ENCODE measurements at places on chromosomes 7 and 10.

GRCh38 chr7:107048783-107049418 is 4.4 kb downstream of the PRKAR2B start:
- no peak for DNase-seq

GRCh38 chr10:35268791-35269257 is 67.5 kb upstream of the CCNY start:
- peak; percentile 86 for DNase-seq

GRCh38 chr7:96061844-96062243 is 260.1 kb downstream of the SLC25A13 start:
- DNase-seq = peak; percentile 68

GRCh38 chr7:140165422-140165821 is 11.4 kb downstream of the KDM7A start:
- no peak for DNase-seq

DNA sequence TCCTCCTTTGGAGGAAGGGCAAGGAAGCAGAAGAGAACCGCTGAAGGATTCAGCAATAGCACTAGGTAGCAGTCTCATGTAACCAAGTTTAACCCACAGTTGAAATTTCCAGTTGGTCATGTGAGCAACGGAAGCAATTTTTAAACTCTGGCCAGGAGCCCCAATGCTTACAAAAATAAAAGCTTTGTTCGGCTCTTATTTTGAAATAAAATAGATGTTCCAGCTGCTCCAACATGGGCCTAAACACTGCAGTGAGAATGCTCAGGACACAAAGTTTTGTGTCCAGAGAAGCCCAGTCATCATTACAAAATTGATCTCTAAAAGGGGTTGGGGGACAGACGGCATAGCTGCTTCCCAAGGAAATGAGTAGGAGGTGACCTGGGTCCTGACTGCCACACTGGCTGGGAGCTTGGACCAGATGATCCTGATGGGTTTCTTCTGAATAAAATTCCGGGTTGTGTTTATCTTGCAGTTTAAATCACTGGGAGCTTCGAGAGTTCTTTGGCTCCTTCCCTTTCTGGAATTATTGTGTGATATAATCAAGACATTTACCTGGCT is 452 bp upstream of the TMEM140 start:
- no peak for DNase-seq

DNA sequence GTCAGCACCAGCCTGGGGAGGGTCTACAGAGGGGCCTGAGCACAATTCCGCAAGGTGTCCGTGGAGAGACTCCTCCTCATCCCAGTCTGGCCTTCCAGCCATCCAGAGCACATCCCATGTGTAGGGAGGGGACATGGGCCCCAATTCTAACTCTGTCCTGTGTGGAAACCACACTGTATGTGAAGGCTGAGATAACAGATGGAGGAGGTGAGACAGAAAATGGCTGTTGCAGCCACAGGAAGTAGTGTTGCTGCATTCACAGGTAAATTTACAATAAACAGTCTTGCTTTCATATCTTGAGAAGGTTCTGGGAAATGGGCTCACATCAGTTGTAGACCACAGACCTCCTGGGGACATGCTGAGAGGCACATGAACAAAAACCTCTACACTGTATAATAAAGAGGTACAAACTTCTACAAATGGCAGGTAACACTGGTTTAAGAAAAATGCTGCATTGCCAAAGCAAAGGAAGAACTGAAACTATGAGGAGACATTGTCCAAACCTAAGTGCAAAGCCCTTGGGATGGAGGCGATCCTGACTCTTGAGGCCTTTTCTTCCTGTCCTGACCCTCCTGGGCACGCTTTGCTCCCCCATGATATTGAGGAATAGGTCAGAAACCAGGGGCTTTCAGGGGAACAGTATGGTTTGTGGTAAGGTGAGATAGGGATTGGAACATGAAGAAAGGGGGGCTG is 21.6 kb upstream of the GIMAP2 start:
- DNase-seq = no peak

DNA sequence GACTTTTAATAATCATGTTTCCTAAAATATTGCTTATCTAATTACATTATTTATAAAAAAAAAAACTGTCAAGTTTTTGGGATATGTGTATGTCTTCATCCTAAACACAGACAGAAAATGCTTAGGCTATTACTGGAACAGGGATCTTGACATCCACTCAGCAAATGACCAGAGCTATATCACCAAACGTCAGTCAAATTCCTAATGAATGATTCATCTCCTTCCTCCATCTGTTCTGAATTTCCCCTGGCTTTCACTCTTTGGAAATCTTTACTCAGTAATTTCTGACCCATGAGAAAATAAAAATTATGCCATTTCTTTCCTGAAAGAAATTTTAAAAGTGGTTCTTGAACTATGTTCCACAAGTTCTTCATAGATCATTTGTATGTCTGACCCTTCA is 552.4 kb upstream of the KCND2 start:
- peak; percentile 60 for DNase-seq

DNA sequence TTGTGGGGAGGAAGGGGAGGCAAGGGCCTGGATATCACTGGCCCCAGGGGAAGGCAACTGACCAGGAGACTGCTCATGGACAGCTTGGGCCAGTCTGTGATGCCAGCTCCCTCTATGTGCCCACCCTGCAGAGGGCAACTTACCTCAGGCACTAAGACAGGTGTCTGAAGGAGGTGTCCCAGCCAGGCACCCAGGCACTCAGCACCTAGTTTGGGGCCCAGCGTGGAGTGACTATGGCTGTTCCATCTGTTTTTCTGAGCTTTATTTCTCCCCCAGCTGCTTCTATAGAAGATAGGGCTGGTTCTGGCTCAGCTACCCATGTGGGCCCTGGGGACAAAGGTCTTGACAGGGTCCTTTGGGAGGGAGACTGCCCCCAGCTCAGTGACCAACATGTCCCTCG is 150.6 kb upstream of the PCBD1 start:
- DNase-seq = no peak

- no peak for DNase-seq
Measured at GRCh38 chr7:55271069-55271626, 94.0 kb upstream of the LANCL2 start.

DNA sequence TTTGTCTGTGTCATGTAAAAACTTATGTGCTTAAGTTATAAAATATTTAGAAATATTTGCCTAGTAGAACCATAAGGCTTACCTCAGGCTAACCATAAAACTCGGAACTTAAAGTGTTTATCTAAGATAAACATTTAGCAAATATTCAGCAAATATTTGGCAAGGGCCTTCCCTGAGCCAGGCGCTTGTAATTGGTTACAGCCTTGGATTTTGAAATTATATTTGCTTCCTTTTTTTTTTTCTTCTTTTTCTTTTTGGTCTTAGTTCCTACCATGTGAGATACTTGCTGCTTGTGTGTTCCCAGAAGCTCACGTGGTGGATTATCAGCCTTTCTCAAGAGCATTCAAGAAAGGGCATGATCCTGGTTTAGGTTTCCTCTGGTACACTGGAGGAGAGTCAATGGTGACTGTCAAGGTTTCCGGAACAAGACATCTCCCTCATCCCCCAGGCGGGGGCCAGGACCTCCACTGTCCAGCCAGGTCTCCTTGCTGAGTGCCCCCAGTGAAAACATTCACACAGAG is 5.2 kb upstream of the BRI3 start:
- no peak for DNase-seq

- DNase-seq = peak; percentile 52
Measured at GRCh38 chr7:55073976-55074528, 55.2 kb downstream of the EGFR start.

DNA sequence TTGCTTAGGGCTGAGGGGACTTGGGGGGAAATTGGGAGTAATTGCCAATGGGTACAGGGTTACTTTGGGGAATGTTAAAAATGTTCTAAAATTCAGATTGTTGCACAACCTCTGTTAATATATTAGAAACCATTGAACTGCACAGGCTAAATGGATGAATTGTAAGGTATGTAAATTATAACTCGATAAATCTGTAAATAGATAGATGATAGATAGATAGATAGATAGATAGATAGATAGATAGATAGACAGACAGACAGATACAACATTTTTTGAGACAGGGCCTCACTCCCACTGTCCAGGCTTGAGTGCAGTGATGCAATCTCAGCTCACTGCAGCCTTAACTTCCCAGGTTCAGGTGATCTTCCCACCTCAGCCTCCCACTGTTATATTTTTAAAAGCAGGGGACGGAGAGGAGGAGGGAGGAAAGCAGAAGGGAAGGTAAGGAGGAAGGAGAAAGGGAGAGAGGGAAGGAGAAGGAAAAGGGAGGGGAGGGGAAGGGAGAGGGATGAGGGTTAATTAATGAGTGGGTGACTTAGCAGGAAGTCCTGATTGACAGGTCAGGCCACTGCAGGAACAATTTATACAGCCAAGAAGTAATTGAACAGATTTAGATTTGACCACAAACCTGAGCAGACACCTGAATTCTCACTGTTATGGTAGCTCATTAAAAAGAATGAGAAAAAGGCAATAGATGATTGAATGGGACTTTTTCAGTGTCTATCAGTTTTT is 38.7 kb downstream of the AOC1 start:
- DNase-seq = no peak

GRCh38 chr10:54587971-54588370 is 213.1 kb downstream of the PCDH15 start:
- no peak for DNase-seq

DNA sequence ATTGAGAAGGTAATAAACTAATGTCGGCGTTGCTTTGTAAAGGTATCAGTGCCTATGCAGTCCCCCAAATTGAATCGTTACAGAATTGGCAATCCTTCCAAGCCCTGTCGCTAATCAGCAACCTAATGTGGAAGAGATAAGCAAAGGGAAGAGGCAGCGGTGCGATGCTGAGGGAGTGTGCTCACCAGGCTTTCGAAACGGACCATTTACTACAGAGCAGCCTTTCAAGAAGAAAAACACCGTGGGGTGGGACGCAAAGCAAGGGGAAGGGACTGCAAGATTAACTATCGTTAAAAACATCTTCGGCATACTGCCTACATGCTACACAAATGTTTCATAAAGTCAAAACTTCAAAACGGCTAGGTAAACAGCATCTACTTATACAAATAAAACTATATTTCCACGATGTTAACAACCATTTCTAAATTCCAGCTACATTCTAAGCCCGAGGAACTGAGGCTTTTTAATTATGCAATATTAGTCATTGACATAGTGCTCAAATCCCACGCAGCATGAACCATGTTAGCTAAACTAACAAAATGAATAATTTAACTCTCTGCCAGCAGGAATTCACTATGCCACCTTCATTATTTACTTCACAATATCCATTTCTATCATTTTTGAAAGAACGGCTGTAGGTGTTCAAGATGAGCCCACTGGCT is 85.2 kb downstream of the CHCHD3 start:
- DNase-seq = no peak

DNA sequence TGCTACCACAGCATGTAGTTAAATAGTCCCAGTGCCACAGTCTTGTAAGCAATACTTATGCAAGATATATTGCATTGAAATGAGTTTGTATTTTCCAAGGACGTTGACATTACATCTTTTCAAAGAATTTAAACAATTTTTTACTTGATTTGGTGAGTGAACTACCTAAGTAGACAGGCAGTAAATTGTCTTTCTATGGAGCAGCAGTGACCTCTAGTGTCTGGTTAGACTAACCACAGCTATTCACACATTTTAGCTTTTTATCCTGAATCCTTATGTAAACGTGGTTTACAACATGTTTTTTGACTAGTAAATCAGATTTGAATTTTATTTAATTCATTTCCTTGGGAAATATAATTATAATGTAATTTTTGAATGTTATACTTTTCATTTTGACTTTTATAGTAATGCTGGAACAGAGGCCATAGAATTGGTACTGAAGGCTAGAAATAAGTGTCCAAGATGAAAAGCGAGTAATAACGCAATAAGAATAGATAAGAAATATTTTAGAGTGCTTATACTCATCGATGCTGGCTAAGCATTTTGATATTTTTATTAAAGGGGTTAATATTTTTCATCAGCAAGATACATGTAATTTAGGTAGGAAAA is 5.6 kb downstream of the LRRTM3 start:
- peak; percentile 82 for DNase-seq

- peak; percentile 56 for DNase-seq
Measured at GRCh38 chr10:122341141-122341810, 33.2 kb upstream of the PLEKHA1 start.

- DNase-seq = peak; percentile 77
Measured at GRCh38 chr10:6409971-6410643, 170.0 kb downstream of the PRKCQ start.

DNA sequence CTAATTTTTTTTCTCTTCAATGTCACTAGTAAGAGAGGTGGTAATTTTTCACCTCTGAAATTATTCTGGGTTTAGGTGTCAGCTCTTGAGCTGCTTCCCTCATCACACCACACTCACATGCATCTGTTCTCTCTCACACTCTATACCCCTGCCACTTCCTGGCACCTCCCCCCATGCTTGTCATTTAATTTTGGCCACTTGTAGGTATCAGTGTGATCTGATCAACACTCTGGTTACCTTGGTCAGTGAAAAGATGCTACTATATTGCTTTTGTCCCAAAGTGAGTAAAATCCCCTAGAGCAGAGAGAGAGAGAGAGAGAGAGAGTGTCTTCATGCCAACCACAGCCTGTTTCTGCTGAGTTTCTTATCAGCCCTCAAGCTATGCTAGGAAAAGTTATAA is 42.5 kb downstream of the STK17A start:
- DNase-seq = no peak

Data from umbilical cord (tissue), 2 donors.